Activated CD4-positive, alpha-beta T cell treated with anti-CD3 and anti-CD28 coated beads, Interleukin-2, amount 10 ng/mL, durations not matched to agents 7 days and 5 days (primary cell): ENCODE measurements at places on chromosomes 7 and 10.

- H3K4me3 ChIP-seq = no peak overlapping the region
- no peak for DNase-seq
- no peak overlapping the region for H3K27ac ChIP-seq
- H3K27me3 ChIP-seq = no peaks in the 10 kb centered on the region
- no peaks in the 10 kb centered on the region for H3K36me3 ChIP-seq
Measured at GRCh38 chr10:49273082-49273465, 25.9 kb upstream of the C10orf71 start.

GRCh38 chr10:79084012-79084971 is 15.5 kb downstream of the ZMIZ1 start:
- H3K4me3 ChIP-seq = no peak overlapping the region
- no peaks in the 10 kb centered on the region for H3K27me3 ChIP-seq
- DNase-seq = peak; percentile 24
- no peaks in the 10 kb centered on the region for H3K36me3 ChIP-seq

DNA sequence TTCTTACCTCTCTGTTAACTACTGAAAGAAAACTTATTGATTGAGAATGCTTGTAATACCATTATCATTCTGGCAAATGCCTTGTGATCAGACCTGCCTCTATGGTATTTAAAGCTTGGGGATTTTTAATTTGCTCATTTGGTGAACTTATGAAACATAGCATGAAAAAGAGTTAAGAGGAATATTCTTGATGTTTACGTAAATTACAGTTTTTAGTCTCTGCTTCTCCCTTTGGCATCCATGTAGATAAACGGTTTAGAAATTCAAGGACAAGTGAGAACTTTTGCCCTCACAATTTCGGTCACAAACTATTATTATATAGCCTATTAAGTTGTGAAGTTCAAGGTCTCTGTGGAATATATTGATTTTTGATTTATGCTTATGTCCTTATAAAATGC is 11.2 kb upstream of the CELF2 start:
- no peak overlapping the region for H3K27ac ChIP-seq
- no peak overlapping the region for H3K4me3 ChIP-seq
- H3K27me3 ChIP-seq = peaks cover 49% of the 10 kb centered on the region

DNA sequence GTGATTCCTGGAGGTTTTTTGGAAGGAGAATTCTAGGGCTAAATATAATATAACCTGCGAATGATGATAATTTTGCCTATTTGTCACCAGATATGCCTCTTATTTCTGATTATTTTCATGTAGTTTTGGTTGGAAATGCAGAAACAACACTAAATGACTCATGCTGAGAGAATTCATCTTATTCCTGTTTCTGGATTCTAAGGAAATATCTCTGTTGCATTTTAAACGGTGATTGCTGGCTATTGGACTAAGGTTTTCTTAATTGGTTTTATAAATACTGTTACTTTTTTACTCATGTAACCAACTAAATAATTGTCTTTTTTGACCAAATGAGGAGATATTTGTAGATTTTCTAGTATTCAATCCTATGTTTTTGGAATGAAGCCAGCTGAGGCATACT is 204.9 kb upstream of the NPSR1 start:
- H3K27ac ChIP-seq = no peak overlapping the region
- no peaks in the 10 kb centered on the region for H3K36me3 ChIP-seq
- H3K27me3 ChIP-seq = no peaks in the 10 kb centered on the region
- no peak overlapping the region for H3K4me3 ChIP-seq

- no peaks in the 10 kb centered on the region for H3K4me1 ChIP-seq
- DNase-seq = no peak
- H3K36me3 ChIP-seq = no peaks in the 10 kb centered on the region
- no peaks in the 10 kb centered on the region for H3K27me3 ChIP-seq
- H3K27ac ChIP-seq = no peak overlapping the region
- H3K4me3 ChIP-seq = no peak overlapping the region
Measured at GRCh38 chr10:106424054-106424453, 740.5 kb downstream of the SORCS1 start.

- H3K27ac ChIP-seq = no peak overlapping the region
- H3K27me3 ChIP-seq = peaks cover 2% of the 10 kb centered on the region
- peaks cover 26% of the 10 kb centered on the region for H3K4me1 ChIP-seq
- no peak for DNase-seq
- H3K36me3 ChIP-seq = no peaks in the 10 kb centered on the region
Measured at GRCh38 chr7:117088623-117089194, 135.4 kb downstream of the ST7 start.

- no peaks in the 10 kb centered on the region for H3K27me3 ChIP-seq
- no peak overlapping the region for H3K4me3 ChIP-seq
- no peak overlapping the region for H3K27ac ChIP-seq
- no peaks in the 10 kb centered on the region for H3K36me3 ChIP-seq
Measured at GRCh38 chr10:128470321-128470965, 344.2 kb upstream of the MKI67 start.

DNA sequence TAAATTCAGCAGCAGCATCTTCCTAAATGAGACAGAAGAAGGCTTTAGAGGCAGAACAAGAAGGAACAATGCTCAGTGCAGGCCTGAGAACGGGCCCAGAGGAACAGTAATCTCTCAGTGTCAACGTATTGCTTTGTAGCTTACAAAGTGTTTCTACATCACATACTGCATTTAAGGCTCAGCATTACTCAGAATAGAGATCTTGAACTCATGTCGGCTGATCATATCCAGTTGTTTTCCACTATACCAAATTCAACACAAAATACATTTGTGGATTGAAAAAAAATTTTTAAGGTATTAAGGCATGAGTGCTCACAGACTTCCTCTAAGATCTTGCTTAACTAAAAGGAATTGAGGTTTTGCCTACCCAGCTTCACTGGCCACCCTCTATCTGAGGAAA is 325.1 kb downstream of the HPSE2 start:
- DNase-seq = no peak
- no peak overlapping the region for H3K4me3 ChIP-seq
- H3K4me1 ChIP-seq = no peaks in the 10 kb centered on the region
- H3K27ac ChIP-seq = no peak overlapping the region

DNA sequence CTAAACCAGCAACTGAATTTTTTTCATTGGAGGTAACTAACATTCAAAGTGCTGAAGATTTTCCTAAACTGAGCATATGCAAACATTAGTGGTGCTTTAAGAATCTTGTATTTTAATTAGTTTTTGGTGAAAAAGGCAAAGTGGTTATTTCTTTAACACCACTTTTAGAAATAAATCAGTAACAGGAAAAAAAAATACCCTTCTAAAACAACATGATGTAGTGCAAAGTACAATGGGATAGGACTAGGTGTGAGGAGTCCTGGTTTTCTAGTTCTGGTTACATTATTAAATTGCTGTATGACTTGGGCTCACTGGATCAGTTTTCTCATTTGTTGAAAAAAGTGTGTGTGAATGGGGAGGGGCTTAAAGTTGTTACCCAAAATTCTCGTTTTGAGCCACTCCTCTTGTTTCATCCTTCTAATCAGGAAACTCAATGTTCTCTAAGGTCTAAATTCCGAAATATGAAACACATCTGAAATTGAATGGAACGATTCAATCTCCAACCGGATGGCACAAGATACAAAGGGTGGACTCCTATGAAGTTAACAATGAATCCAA is 1.8 kb downstream of the WASL start:
- peaks cover 18% of the 10 kb centered on the region for H3K36me3 ChIP-seq
- DNase-seq = no peak
- H3K4me1 ChIP-seq = peaks cover 56% of the 10 kb centered on the region
- H3K27ac ChIP-seq = peak overlapping the region; percentile 93

DNA sequence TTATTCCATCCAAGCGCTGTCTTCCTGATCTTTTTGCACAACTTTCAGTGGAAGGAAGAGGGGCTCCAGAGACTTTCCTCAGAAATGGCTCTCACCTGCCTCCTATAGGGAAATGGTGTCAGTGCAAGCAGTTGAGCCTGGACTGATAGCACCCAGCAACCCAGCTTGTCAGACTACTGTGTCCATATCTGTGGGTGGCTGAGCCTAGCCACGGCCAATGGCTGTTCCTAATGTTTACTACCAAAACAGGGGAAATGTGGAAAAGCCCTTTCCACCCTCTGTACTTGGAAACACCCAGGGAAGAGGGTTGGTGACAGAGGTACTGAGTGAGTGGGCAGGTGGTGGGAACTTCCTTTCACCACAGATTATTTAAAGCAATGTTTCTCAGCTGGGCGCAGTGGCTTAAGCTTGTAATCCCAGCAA is 4.3 kb upstream of the YKT6 start:
- H3K36me3 ChIP-seq = no peaks in the 10 kb centered on the region
- peak; percentile 45 for DNase-seq
- no peak overlapping the region for H3K27ac ChIP-seq
- H3K4me3 ChIP-seq = no peak overlapping the region

GRCh38 chr10:34567659-34568253 is 247.3 kb downstream of the PARD3 start:
- H3K36me3 ChIP-seq = no peaks in the 10 kb centered on the region
- H3K27ac ChIP-seq = no peak overlapping the region
- no peak for DNase-seq
- no peak overlapping the region for H3K4me3 ChIP-seq
- H3K4me1 ChIP-seq = no peaks in the 10 kb centered on the region
- H3K27me3 ChIP-seq = no peaks in the 10 kb centered on the region

DNA sequence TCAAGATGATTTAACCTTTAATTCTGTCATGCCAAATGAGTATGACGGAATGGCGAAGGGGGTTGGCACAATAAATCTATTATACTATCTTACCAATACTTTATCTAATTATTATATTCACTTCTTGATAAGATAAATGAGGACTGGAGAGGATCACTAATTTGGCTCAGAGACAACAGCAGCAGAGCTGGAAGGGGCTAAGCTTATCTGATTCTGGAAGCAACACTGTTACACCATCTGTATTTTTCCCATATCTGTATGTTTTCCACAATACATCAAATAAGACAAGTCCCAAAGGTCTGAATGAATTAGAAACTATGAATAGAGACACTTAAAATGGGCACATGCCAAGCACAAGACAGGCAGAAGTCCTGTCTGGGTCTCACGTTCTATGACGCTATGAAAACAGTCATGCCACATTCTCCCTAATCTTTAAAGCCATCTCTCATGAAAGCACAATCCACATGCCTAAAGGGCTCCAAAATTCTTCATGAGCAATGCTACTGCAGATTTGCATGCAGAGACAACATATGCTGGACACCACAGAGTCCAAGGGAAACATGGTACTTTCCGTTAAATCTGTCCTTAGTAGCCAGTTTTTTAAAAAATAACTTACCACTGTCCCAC is 88.3 kb downstream of the SLC25A13 start:
- H3K36me3 ChIP-seq = peaks cover 14% of the 10 kb centered on the region
- H3K4me1 ChIP-seq = no peaks in the 10 kb centered on the region
- no peak overlapping the region for H3K4me3 ChIP-seq
- DNase-seq = no peak

- no peak overlapping the region for H3K27ac ChIP-seq
- no peak overlapping the region for H3K4me3 ChIP-seq
- peaks cover 9% of the 10 kb centered on the region for H3K27me3 ChIP-seq
- peak; percentile 7 for DNase-seq
- H3K4me1 ChIP-seq = no peaks in the 10 kb centered on the region
Measured at GRCh38 chr10:111360260-111360925, 283.6 kb downstream of the ADRA2A start.

- peaks cover 36% of the 10 kb centered on the region for H3K36me3 ChIP-seq
- DNase-seq = no peak
- H3K4me1 ChIP-seq = peaks cover 16% of the 10 kb centered on the region
- H3K27ac ChIP-seq = no peak overlapping the region
- no peak overlapping the region for H3K4me3 ChIP-seq
Measured at GRCh38 chr10:3793553-3793952, 8.5 kb upstream of the KLF6 start.

DNA sequence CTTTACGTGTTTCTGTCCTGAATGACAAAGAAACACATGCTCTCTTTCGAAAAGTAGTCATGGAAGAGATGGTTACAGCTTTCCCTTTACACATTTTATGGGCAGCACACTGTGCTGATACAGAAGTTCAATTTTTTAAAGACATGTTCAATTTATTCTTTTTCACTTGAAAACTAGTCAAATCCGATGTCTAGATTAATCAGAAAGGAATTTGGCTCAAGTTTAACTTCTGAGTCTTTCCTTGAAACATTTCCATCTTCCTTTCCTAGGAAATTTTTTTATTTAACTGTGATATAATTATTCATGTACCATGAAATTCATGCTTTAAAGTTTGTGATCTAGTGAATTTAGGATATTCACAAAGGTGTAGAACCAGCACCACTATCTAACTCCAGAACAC is 360.1 kb downstream of the TNS3 start:
- peaks cover 14% of the 10 kb centered on the region for H3K4me1 ChIP-seq
- H3K36me3 ChIP-seq = no peaks in the 10 kb centered on the region
- DNase-seq = no peak
- H3K27ac ChIP-seq = no peak overlapping the region
- H3K27me3 ChIP-seq = no peaks in the 10 kb centered on the region

DNA sequence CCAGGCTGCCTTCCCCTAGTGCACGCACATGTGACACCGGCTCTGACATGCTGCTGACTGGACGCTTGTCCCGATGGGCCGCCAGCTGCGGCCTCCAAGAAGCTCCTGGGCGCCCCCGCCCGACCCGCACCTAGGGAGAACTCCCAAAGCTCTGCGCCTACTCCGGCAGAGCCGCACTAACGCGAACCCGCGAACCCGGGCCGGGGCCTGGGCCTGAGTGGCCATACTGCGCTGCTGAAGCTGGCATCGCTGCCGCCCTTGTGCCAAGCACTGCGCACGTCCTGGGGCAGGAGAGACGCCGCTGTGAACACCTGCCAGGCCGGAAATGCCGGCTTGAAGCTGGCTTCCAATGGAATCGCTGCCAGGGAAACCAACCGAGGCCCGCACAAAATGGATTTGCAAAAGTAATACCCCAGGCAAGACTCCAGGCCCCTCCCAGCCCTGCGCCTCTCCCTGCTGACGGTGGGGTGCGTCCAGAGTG is 85.1 kb downstream of the WASHC2A start:
- H3K36me3 ChIP-seq = no peaks in the 10 kb centered on the region
- no peak overlapping the region for H3K4me3 ChIP-seq
- no peaks in the 10 kb centered on the region for H3K4me1 ChIP-seq
- no peak for DNase-seq

- peak overlapping the region; percentile 19 for H3K27ac ChIP-seq
- H3K4me3 ChIP-seq = no peak overlapping the region
- no peaks in the 10 kb centered on the region for H3K27me3 ChIP-seq
- DNase-seq = no peak
- peaks cover 14% of the 10 kb centered on the region for H3K36me3 ChIP-seq
Measured at GRCh38 chr7:44755698-44756627, 7.3 kb downstream of the ZMIZ2 start.

- H3K4me1 ChIP-seq = no peaks in the 10 kb centered on the region
- peak; percentile 40 for DNase-seq
- H3K36me3 ChIP-seq = no peaks in the 10 kb centered on the region
- H3K27me3 ChIP-seq = peaks cover 11% of the 10 kb centered on the region
- H3K27ac ChIP-seq = no peak within 1 kb of the TSS
Measured at GRCh38 chr7:83162402-83163256, at the start of gene PCLO. Gene PCLO, minus strand, starts transcription at chr7:83162884. Its CDS starts 292 bp downstream, at chr7:83162592.

- H3K36me3 ChIP-seq = no peaks in the 10 kb centered on the region
- H3K4me1 ChIP-seq = no peaks in the 10 kb centered on the region
- H3K27ac ChIP-seq = no peak overlapping the region
- no peak overlapping the region for H3K4me3 ChIP-seq
Measured at GRCh38 chr10:72736176-72736827, 44.4 kb downstream of the MCU start.

- no peak overlapping the region for H3K27ac ChIP-seq
- H3K4me3 ChIP-seq = no peak overlapping the region
- H3K4me1 ChIP-seq = no peaks in the 10 kb centered on the region
- H3K36me3 ChIP-seq = peaks cover 17% of the 10 kb centered on the region
Measured at GRCh38 chr7:38748056-38748610, 117.0 kb upstream of the AMPH start.
